B cell (primary cell): ENCODE measurements at places on chromosomes 5 and 9. TPM values are rescaled to one million over a fixed set of nuclear protein-coding genes. Genes with fewer than 3 reads are reported as not detected.

LECT2 gene
- not detected in 2 replicates for total RNA-seq

PCDHB7 gene
- total RNA-seq, result not detected in 2 replicates

SELENOP gene
- total RNA-seq, result 0.12 TPM in 1 of 2 replicates, not detected in the other

GABRP gene
- not detected in 2 replicates for total RNA-seq

ABO gene
- not detected in 2 replicates for total RNA-seq

C1QTNF2 gene
- not detected in 2 replicates for total RNA-seq

RIOK2 gene
- total RNA-seq, result 32.8 and 37.2 TPM in 2 replicates

PKD2L2 gene
- total RNA-seq, result 0.37 and 0.63 TPM in 2 replicates

ADAMTSL1 gene
- not detected in 2 replicates for total RNA-seq
